ENCODE measurements at places on chromosomes 1 and 21. TPM values are rescaled to one million over a fixed set of nuclear protein-coding genes. Genes with fewer than 3 reads are reported as not detected.

DNA sequence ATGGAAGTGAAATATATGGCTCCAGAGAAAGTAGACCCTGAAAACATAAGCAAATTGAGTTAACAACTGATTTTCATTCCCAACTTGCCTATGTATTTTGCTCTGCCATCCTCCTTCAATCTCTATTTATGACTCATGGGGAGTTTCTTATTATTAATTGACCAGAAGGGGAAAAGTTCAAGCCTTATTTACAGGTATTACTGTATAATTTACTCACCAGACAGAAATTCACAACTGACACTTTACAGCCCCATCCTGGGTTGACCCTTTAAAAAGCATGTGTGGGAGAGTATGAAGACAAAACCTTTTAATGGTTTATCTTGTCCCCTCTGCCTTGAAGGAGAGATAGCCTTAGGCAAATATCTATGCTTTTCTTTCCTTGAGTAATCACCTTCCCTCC is 39.8 kb upstream of the C1orf53 start:
- DNase-seq = no peak

Gene FCGR1A
- not detected for total RNA-seq

DNA sequence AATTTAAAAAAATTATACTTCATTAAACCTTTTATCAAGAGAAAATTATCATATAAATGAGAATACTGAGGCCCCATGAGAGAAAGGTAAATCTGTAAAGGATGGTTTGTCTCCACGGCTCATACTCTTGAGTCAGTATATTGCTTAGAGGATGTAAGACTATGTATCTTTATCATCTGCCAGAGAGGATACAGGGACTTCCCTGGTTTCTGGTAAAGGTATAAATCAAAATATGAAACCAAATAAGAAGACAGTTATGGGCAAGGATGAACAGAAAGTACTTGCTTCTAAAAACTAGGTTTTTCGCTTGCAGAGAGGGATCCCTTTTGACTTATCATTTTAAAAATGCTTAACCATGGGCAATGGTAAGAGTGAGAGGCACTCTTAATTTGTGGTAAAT is 112.4 kb downstream of the POU2F1 start:
- DNase-seq = no peak

Gene PTPRU
- 0.30 TPM for total RNA-seq

- no peak for DNase-seq
Observed at GRCh38 chr1:216723274-216723780, at the start of gene ESRRG. Gene ESRRG, minus strand, starts transcription at chr1:216723429. Its CDS starts 130 bp downstream, at chr1:216723299.

Gene MTARC1
- total RNA-seq = not detected

Gene DIO1
- total RNA-seq = not detected

DNA sequence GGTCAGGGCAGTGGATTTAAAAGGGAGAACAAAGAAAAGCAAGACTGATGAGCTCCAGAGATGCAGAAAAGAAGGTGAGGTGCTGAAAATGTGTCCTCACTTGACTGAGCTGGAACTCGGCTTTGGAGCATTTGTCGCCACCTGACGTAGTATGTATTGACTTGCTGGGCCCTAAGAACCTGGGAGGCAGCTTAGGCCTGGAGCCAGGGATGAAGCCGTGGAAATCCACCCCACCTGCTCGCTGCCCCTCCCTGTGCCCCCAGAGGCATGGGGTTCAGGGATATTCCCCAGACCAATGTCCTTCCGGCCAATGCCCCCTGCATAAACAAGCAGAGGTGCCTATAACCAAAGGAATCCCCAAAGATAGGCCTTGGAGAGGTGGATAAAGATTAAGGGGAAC is 14.3 kb downstream of the MRAP start:
- DNase-seq = no peak

DNA sequence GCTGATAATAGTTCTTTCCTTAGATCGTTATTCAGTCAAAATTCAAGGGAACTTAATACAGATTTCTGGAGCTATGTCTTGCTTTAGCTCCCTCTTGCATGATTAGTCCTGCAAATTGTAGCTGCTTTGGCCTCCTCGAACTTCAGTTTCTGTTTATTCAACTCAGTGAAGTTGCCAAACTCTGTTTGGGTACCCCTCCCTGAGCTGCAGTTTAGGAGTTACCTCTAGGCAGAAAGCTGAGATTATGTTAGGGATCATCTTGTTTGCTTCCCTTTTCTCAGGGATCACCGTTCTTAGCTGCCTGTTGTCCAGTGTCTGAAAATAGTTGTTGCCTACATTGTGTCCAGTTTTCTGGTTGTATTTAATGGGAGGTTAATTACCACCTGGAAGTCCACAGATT is 43.5 kb downstream of the SNX27 start:
- no peak for DNase-seq

GRCh38 chr1:219123036-219123435 is 50.6 kb upstream of the LYPLAL1 start:
- no peak for DNase-seq

DNA sequence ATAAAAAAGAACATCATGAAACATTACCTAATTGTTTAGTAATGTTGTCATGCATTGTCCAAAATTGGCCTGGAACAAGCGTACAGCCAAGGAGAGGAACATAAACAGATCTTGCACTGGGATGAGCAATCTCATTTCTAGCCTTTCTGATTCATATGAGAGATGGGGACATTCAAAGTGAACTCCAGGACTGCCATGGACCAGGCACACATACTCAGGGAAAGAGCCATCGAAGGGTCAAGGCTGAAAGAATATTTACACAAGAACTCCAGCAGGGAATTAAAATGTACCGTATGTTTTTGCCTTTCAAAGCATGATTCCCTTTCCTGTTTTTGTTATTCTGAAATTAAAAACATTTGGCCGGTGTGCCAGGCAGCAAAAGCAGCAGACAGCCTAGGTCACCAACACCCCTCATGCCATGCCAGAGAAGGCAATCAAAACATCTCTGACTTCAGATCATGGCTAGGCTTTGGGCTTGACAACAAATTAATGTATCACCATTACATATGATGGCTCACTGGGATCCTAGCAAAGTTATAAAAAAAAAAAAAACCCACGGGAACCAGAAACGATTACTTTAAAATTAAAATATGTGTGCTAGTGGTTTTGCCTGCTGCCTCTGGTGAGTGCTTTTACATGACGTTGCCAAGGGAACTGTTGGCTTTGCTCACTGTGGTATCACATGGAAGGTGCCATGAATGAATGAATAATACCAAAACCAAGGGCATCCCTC is 159.8 kb downstream of the TGFBR3 start:
- no peak for DNase-seq

DNA sequence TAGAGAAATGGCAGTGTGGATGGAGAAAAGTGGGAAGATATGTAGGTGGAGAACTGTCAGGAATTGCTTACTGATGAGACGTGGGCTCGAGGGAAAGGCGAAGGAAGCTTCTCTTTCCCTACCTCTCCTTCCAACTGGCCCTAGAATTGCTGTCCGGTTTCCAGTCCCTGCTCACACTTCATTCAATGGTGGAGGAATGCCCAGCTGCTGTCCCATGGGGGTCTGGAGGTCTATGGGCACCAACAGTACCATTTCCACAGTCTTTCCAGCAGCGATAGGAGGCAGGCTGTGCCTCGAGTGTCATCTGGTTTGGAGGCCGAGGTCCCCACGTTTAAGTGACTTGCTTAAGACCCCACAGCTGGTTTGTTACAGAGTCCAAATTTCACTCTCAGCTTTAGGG is 31.5 kb upstream of the CD1D start:
- no peak for DNase-seq

DNA sequence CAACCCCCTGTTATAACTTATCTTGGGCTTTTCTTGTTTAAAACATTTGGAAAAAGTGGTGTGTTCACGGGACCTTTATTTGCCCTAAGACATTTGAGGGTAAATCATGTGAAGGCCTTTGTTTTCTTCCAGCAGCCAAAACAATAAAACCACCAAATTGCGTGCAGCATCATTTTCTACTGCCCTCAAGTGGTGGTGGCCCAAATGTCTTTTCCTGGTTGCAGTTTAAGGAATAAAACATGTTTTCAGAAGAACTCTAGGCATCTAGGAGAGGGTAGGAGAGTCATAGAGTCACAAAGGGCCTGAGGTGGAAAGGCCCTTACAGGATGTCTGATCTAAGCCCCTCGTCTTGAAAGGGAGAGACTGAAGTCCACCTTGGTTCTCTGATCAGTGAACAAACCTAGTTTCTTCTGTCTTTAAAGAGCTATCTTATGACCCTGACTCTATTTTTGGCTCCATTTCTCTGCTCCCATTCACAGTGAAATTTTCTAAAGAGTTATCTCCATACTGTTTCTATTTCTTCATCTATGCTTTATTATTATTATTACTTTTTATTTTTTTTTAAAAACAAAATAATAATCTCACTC is 16.0 kb upstream of the EPS15 start:
- DNase-seq = no peak

DNA sequence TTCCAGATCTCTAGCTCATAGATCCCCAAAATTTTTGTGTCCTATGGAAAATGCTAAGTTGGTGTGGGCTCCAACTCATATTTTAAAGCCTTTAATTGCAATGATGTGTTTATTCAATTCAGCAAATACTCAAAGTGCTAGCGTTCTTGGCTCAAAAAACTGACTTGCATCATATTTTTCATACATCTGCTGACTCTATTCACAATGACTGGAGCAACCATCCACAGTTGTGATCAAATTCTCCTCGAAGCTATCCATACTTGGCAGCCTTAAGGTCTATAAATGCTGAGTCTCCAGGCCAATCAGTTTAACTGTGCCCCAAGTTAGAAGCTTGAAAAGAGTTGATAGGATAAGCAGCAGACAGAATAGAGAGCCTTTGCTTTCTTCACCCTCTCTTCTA is 2.9 kb upstream of the ATP1A1 start:
- DNase-seq = no peak

Data from activated T-helper 2 cell treated with anti-CD3 and anti-CD28 coated beads, Interferon-gamma antibody, Interleukin-2, Interleukin-4, amounts not matched to agents 10 μg/mL and 5 μg/mL and 100 μg/mL, durations not matched to agents 14 hours and 24 hours and 36 hours (primary cell).